ENCODE measurements at places on chromosomes 12 and 14.

- H3K4me1 ChIP-seq = no peaks in the 10 kb centered on the region
- H3K27me3 ChIP-seq = no peaks in the 10 kb centered on the region
- H3K27ac ChIP-seq = no peak overlapping the region
- no peak for DNase-seq
These were observed 349.9 kb downstream of the C12orf50 start for GRCh38 chr12:87679251-87679650.

DNA sequence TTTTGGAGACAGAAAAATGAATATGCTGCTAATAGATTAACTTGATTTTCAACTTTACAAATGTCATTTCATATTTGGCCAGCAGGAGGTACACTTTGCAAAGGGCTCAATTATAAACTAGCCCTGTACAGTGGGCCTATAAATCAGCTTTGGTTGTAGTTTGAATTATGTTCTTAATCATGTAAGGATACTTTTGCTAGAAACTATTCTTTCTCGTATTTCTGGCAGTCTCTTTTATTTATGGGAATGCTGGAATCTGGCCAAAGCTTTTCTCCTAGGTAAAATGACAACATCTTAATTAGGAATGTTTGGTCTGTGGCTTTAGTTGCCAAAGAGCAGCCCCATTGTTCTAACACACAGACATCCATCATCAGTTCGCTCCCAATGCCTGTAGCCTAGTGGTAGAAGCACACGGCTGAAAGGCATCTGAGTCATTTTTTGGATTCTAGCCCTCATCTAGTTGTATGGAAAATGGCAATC, 1322.3 kb upstream of the SEL1L start:
- no peaks in the 10 kb centered on the region for H3K4me1 ChIP-seq
- H3K27ac ChIP-seq = no peak overlapping the region
- no peaks in the 10 kb centered on the region for H3K36me3 ChIP-seq

- no peak overlapping the region for H3K4me3 ChIP-seq
- H3K4me1 ChIP-seq = no peaks in the 10 kb centered on the region
- H3K27me3 ChIP-seq = no peaks in the 10 kb centered on the region
These were observed 69.5 kb downstream of the ACSS3 start for GRCh38 chr12:81147292-81147919.

GRCh38 chr14:81561084-81561775, 27.6 kb upstream of the SEL1L start:
- no peak overlapping the region for H3K4me3 ChIP-seq
- no peak overlapping the region for H3K27ac ChIP-seq
- DNase-seq = no peak
- no peaks in the 10 kb centered on the region for H3K36me3 ChIP-seq
- H3K27me3 ChIP-seq = peaks cover 18% of the 10 kb centered on the region

- no peak overlapping the region for H3K27ac ChIP-seq
- peaks cover 21% of the 10 kb centered on the region for H3K36me3 ChIP-seq
- H3K4me3 ChIP-seq = no peak overlapping the region
- peaks cover 40% of the 10 kb centered on the region for H3K4me1 ChIP-seq
These were observed 58.7 kb downstream of the FUT8 start for GRCh38 chr14:65471038-65471878.

DNA sequence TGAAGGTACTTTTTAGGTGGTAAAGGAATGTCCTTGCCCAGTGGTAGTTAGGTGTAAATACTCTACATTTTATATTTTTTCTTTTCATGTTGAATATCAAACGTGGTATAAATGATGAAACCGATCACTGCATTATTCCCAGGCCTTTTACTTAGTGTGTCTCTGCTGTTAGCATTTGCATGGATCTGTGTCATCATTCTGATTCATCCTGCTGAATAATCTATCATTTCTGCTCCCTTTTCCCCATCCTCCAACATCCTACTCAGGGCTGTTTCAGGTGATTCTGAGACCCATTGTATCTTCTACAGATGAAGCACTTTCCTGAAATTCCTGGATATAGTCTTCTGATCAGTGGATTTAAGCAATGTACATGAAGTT, 61.0 kb upstream of the PTHLH start:
- no peaks in the 10 kb centered on the region for H3K4me1 ChIP-seq
- no peaks in the 10 kb centered on the region for H3K36me3 ChIP-seq
- DNase-seq = no peak
- no peak overlapping the region for H3K27ac ChIP-seq
- no peak overlapping the region for H3K4me3 ChIP-seq

DNA sequence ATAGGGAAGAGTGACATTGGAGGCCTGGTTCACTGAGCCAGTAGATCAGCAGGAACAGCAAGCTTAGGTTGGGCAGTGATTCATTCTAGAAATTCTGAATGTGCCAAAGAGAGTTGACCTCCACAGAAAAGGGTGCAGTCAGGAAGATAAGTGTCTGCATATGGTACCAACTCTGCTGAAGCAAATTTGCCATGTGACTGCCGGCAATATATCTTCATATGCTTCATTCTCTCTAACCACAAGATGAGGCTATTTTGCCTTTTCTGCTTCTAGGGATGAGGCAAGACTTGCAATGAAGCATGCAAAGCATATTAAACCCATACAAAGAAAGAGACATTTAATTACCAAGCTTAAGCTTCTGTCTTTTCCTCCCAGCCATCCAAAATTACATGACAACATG, 13.6 kb downstream of the CCDC198 start:
- no peak overlapping the region for H3K4me3 ChIP-seq
- H3K4me1 ChIP-seq = no peaks in the 10 kb centered on the region
- no peaks in the 10 kb centered on the region for H3K27me3 ChIP-seq
- no peaks in the 10 kb centered on the region for H3K36me3 ChIP-seq
- H3K27ac ChIP-seq = no peak overlapping the region
- DNase-seq = no peak

DNA sequence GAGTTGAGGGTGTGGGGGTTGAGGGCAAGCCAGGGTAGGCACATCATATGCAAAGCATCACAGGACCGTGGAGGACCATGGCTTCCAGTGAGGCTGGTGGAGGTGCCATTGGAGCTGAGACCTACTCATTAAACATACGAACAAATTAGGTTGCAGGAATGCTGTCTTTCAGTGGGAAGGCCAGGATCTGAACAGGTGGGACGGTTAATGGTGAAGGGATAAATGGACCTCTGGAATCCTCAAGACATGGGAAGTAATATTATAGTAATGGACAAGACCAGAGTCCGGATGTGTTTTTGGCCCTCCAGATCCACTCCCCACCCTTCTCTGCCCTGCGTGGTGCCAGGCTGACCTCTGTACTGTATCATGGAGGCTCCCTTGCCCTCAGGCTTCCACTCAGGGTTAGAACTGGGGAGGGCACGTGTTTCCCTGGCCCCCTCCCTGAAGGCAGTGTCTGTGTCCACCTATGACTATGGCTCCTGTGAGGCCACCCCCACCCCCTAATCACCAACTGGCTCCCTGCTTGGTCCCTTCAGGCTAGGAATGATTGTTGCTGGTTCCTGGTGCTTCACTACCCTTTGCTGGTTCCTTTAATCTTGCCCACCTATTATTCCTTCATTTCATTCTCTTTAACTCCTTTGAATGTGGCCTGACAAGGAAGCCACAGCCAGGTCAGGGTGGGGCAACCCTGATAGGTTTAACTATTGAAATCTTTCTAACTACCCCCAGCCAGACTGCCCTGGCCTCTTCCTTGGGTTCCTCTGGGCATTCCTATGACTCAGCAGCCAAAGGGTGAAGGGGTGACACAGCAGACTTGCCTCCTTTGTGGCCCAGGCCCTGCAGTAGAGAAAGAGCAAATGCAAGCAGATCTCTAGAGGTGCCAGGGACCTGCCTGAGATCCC, 10.7 kb downstream of the DHRS2 start:
- H3K36me3 ChIP-seq = no peaks in the 10 kb centered on the region
- no peak overlapping the region for H3K4me3 ChIP-seq
- H3K4me1 ChIP-seq = no peaks in the 10 kb centered on the region
- H3K27me3 ChIP-seq = peaks cover 8% of the 10 kb centered on the region

DNA sequence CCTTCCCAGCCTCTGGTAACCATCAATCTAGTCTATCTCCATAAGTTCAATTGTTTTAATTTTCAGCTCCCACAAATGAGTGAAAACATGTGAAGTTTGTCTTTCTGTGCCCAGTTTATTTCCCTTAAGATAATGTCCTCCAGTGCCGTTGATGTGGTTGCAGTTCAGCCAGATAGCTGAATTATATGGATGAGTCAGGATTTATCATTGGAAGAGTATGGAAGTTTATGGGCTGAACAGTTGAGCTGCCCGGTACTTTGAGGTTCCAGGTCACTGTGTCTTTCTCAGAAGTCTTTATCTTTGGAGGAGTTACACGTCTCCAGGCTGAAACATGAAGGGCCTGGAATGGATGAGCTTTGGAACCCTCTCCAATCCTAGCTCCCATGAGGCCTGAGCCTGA, 120.1 kb downstream of the ASCL4 start:
- peaks cover 4% of the 10 kb centered on the region for H3K27me3 ChIP-seq
- no peaks in the 10 kb centered on the region for H3K4me1 ChIP-seq
- H3K27ac ChIP-seq = no peak overlapping the region
- no peaks in the 10 kb centered on the region for H3K36me3 ChIP-seq
- H3K4me3 ChIP-seq = no peak overlapping the region

DNA sequence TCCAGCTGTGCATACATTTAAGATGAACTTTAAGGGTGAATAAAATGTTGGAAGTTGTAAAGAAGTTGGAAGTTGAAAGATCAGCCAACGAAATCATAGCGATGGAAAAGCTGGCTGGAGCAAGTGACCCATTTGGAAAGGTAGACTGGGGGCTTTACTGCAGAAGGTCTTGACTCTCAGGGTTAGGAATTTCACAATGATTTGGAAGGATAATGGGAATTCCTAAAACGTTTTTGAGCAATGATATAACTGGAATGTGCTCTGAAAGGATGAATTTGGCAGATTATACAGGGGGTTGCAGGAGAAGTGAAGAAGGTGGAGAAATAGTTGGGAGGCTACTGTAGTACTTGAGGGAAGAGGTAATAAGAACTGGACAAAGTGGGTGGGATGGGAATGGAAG, 27.4 kb downstream of the EMP1 start:
- H3K36me3 ChIP-seq = no peaks in the 10 kb centered on the region
- H3K4me3 ChIP-seq = no peak overlapping the region
- H3K27ac ChIP-seq = no peak overlapping the region
- H3K27me3 ChIP-seq = peaks cover 9% of the 10 kb centered on the region
- DNase-seq = no peak

GRCh38 chr12:122182887-122183587, at the start of gene LRRC43:
LRRC43 (plus strand) TSS chr12:122183123; CDS start chr12:122183145, 22 bp downstream.
- peaks cover 27% of the 10 kb centered on the region for H3K4me1 ChIP-seq
- H3K27ac ChIP-seq = peak within 1 kb of the TSS; percentile 93
- peak; percentile 48 for DNase-seq
- no peaks in the 10 kb centered on the region for H3K36me3 ChIP-seq

- H3K27ac ChIP-seq = no peak overlapping the region
- peaks cover 23% of the 10 kb centered on the region for H3K36me3 ChIP-seq
- H3K4me3 ChIP-seq = no peak overlapping the region
- no peaks in the 10 kb centered on the region for H3K27me3 ChIP-seq
These were observed 33.3 kb downstream of the DICER1 start for GRCh38 chr14:95123891-95124579.

DNA sequence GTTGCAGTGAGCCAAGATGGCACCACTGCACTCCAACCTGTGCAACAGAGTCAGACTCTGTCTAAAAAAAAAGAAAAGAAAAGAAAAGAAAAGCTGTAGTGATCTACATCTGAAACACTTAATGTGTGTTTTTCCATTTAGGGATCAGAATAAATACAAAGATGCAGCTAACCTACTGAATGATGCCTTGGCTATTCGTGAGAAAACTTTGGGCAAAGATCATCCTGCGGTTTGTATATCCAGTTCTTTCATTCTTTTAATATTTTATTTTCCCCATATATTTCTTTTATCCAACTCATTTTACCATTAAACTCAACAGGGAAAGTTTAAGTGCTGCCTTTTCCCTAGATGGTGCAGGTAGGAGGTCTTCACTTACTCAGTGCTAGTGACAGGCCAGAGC, 40.4 kb downstream of the KLC1 start:
- peaks cover 3% of the 10 kb centered on the region for H3K4me1 ChIP-seq
- no peak overlapping the region for H3K27ac ChIP-seq
- peaks cover 33% of the 10 kb centered on the region for H3K36me3 ChIP-seq
- H3K27me3 ChIP-seq = no peaks in the 10 kb centered on the region

GRCh38 chr14:57864659-57865058, 1.2 kb downstream of the SLC35F4 start:
- no peaks in the 10 kb centered on the region for H3K36me3 ChIP-seq
- H3K4me3 ChIP-seq = no peak overlapping the region
- no peak overlapping the region for H3K27ac ChIP-seq
- DNase-seq = no peak
- no peaks in the 10 kb centered on the region for H3K4me1 ChIP-seq

- DNase-seq = no peak
- H3K36me3 ChIP-seq = no peaks in the 10 kb centered on the region
- H3K4me3 ChIP-seq = no peak overlapping the region
- peaks cover 5% of the 10 kb centered on the region for H3K27me3 ChIP-seq
These were observed 3.5 kb upstream of the KLRK1 start for GRCh38 chr12:10393291-10393690.

GRCh38 chr14:94699831-94700230, 70.1 kb downstream of the GSC start:
- no peaks in the 10 kb centered on the region for H3K4me1 ChIP-seq
- no peak overlapping the region for H3K4me3 ChIP-seq
- H3K36me3 ChIP-seq = no peaks in the 10 kb centered on the region
- no peak overlapping the region for H3K27ac ChIP-seq

DNA sequence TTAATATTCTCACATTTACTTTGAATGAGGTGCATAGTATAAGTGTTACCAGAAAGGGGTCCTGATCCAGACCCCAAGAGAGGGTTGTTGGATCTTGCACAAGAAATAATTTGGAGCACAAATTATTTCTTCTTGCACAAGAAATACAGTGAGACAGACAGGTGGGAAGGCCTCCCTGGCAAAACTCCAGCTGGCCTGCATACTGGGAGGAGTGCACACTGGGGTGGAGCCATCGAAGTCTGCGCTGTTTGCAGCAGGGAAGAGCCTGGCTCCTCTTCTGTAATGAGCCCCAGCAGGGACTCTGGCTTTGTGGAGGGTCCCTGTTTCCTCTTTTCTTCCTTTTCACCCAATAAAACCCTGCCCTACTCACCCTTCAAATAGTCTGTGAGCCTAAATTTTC, 141.6 kb downstream of the GLT1D1 start:
- H3K36me3 ChIP-seq = no peaks in the 10 kb centered on the region
- H3K4me3 ChIP-seq = no peak overlapping the region
- no peaks in the 10 kb centered on the region for H3K4me1 ChIP-seq
- no peak overlapping the region for H3K27ac ChIP-seq
- H3K27me3 ChIP-seq = peaks cover 11% of the 10 kb centered on the region

- no peaks in the 10 kb centered on the region for H3K36me3 ChIP-seq
- H3K27ac ChIP-seq = no peak overlapping the region
- no peak overlapping the region for H3K4me3 ChIP-seq
- DNase-seq = no peak
- H3K4me1 ChIP-seq = no peaks in the 10 kb centered on the region
These were observed 65.4 kb upstream of the TBPL2 start for GRCh38 chr14:55505846-55506245.

All from naive B cell (primary cell).